ENCODE measurements at places on chromosomes 13 and 19. TPM values are rescaled to one million over a fixed set of nuclear protein-coding genes. Genes with fewer than 3 reads are reported as not detected.

The GPR108 gene
- total RNA-seq, result 59.5 TPM

The POSTN gene
- total RNA-seq, result 21.1 TPM

The KLK10 gene
- 2.3 TPM for total RNA-seq

The CD177 gene
- total RNA-seq, result 0.69 TPM

The DKKL1 gene
- total RNA-seq, result 0.31 TPM

The DBP gene
- 1.5 TPM for total RNA-seq

The VSTM2B gene
- not detected for total RNA-seq

The SLC5A5 gene
- not detected for total RNA-seq

The ZNF615 gene
- total RNA-seq, result 11.8 TPM

The MRPL54 gene
- total RNA-seq, result 36.8 TPM

The PALM gene
- total RNA-seq, result 65.8 TPM

The SYCN gene
- total RNA-seq, result not detected

The SULT2B1 gene
- total RNA-seq, result not detected

The NDUFS7 gene
- total RNA-seq, result 60.6 TPM

The TMEM255B gene
- 27.5 TPM for total RNA-seq

The IRS2 gene
- 0.88 TPM for total RNA-seq

The SHISA2 gene
- 0.32 TPM for total RNA-seq

The PINLYP gene
- total RNA-seq, result 2.8 TPM

The PTGER1 gene
- 0.16 TPM for total RNA-seq

The NXNL1 gene
- not detected for total RNA-seq

The SUGP2 gene
- total RNA-seq, result 11.8 TPM

The CCL25 gene
- total RNA-seq, result not detected

The PGLYRP1 gene
- not detected for total RNA-seq

The ANKRD24 gene
- total RNA-seq, result 0.88 TPM

The RAB20 gene
- total RNA-seq, result 1.5 TPM
